ENCODE measurements at places on chromosomes 2 and 18. TPM values are rescaled to one million over a fixed set of nuclear protein-coding genes. Genes with fewer than 3 reads are reported as not detected.

DNA sequence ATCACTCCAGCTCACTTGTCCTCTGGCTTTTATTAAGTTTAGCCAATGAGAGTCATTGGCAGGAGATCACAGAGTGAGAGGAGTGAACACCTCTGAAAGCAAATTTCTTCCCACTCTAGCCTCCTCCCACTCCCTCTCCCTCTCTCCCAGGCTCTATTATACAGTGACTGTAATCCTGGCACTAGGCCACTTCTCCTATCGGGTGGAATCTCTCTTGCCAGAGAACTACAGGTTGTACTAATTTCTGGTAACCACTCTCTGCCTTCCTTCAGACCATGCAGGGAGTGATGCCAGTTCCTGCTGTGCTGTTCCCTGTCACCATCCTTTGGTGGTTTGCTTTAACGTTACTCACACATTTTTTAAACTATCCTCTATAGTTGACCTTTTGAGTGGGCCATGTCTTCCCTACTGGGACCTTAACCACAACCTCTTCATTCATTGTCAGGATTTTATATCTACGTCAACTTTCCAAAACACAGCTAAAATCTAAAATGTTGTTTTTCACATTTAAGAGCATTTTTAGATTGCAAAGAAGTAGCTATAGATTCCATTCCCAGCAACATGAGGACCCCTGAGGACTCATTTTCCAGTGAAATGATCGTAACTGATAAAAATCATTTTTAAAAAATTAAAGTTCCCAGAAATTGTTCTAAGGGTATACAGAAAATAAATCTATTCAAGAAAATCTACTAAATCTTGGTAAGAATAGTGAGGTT lies 217.1 kb downstream of the MREG start:
- no peaks in the 10 kb centered on the region for H3K4me1 ChIP-seq
- no peak overlapping the region for H3K27ac ChIP-seq
- no peaks in the 10 kb centered on the region for H3K27me3 ChIP-seq

DNA sequence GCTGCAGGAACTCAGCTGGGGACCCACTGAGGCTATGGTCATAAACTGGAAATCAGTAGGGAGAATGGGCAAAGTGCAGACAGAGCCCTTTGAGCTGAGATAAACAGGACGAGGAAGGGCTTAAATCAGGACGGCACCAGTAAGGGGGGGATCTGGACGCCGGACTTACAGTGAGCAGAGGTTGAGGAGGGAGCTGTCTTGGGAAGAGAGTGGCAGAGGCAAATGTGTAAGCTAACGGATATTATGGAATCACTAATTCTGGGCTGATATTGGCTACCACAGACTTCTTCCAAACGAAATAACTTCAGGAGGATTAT lies 539 bp downstream of the CYP27A1 start:
- H3K36me3 ChIP-seq = no peaks in the 10 kb centered on the region
- no peak for DNase-seq
- peak overlapping the region; percentile 79 for H3K4me3 ChIP-seq
- H3K27me3 ChIP-seq = peaks cover 30% of the 10 kb centered on the region

DNA sequence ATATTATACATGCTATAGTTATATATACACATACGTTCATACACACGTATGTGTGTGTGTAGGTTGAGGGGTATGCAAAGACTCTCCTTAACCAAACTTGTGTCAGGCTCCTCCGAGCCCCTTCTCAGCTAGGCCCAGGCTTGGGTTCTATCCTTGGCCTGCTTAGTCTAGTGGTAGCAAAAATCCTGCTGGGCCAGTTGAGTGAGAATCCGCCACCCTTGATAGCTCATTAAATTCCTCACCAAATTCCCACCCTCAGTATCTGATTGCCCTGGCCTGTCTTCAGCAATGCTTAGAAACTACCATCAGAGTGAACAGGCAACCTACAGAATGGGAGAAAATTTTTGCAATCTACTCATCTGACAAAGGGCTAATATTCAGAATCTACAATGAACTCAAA lies 126.5 kb downstream of the TSN start:
- H3K36me3 ChIP-seq = no peaks in the 10 kb centered on the region
- no peak overlapping the region for H3K27ac ChIP-seq
- no peaks in the 10 kb centered on the region for H3K27me3 ChIP-seq
- DNase-seq = no peak
- no peaks in the 10 kb centered on the region for H3K4me1 ChIP-seq

- H3K27ac ChIP-seq = no peak overlapping the region
- no peaks in the 10 kb centered on the region for H3K36me3 ChIP-seq
- no peaks in the 10 kb centered on the region for H3K4me1 ChIP-seq
- H3K4me3 ChIP-seq = no peak overlapping the region
These were observed 36.6 kb upstream of the PRLH start for GRCh38 chr2:237529452-237530402.

GRCh38 chr2:177448031-177448430 lies 55.5 kb downstream of the AGPS start:
- peaks cover 3% of the 10 kb centered on the region for H3K36me3 ChIP-seq
- no peak overlapping the region for H3K27ac ChIP-seq
- H3K4me1 ChIP-seq = no peaks in the 10 kb centered on the region
- no peaks in the 10 kb centered on the region for H3K27me3 ChIP-seq
- no peak overlapping the region for H3K4me3 ChIP-seq

GRCh38 chr2:49288902-49289700 lies 134.8 kb upstream of the FSHR start:
- no peaks in the 10 kb centered on the region for H3K4me1 ChIP-seq
- DNase-seq = no peak
- no peak overlapping the region for H3K4me3 ChIP-seq
- H3K36me3 ChIP-seq = no peaks in the 10 kb centered on the region
- no peaks in the 10 kb centered on the region for H3K27me3 ChIP-seq

DNA sequence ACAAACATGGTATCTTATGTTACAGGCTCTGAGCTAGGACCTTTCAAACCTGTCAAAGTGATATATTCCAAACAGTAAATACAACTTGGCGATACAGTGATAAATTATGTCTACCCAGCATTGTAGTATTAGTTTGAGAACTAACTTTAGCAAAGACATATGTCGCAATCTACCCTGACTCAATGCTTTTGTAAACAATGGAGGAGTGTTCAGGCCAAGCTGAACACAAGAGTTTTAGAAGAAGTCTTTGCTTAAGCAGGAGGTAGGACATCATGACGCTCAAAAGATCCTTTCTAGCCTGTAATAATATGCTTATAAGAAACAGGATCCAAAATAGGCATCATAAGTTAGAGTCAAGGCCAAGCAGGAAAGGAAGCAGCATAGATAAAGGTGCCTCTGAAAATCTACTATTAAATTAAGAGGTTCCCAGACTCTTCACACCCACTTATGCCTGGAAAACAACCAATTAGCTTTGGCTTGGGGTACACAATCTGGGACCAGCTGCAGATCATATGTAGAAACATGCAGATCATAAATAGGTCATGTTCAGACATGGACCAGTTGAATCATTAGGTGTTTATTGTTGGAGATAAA lies 132.5 kb downstream of the CSRNP3 start:
- no peak for DNase-seq
- H3K4me3 ChIP-seq = no peak overlapping the region
- no peak overlapping the region for H3K27ac ChIP-seq
- H3K4me1 ChIP-seq = no peaks in the 10 kb centered on the region
- no peaks in the 10 kb centered on the region for H3K36me3 ChIP-seq

GRCh38 chr18:48018851-48019250 lies 88.4 kb upstream of the SMAD2 start:
- no peaks in the 10 kb centered on the region for H3K27me3 ChIP-seq
- no peaks in the 10 kb centered on the region for H3K36me3 ChIP-seq
- no peak overlapping the region for H3K4me3 ChIP-seq
- no peak for DNase-seq
- no peak overlapping the region for H3K27ac ChIP-seq

GRCh38 chr18:77129150-77129551 lies 3.4 kb downstream of the MBP start:
- no peaks in the 10 kb centered on the region for H3K4me1 ChIP-seq
- H3K27ac ChIP-seq = no peak overlapping the region
- no peaks in the 10 kb centered on the region for H3K36me3 ChIP-seq

DNA sequence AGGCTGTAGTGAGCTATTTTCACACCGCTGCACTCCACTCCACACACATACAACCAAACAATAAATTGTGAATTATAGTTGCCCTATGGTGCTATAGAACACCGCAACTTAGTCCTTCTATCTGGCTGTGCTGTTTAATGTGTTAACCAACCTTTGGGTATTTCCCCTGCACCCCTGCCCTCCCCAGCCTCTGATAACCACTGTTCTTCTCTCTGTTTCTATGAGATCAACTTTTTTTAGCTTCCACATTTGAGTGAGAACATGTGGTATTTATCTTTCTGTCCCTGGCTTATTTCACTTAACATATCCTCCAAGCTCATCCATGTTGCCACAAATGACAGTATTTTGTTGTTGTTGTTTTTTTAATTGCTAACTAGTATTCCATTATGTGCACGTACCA lies 32.5 kb downstream of the TET3 start:
- no peaks in the 10 kb centered on the region for H3K4me1 ChIP-seq
- no peaks in the 10 kb centered on the region for H3K36me3 ChIP-seq
- H3K4me3 ChIP-seq = no peak overlapping the region
- DNase-seq = no peak
- no peak overlapping the region for H3K27ac ChIP-seq
- H3K27me3 ChIP-seq = no peaks in the 10 kb centered on the region

DNA sequence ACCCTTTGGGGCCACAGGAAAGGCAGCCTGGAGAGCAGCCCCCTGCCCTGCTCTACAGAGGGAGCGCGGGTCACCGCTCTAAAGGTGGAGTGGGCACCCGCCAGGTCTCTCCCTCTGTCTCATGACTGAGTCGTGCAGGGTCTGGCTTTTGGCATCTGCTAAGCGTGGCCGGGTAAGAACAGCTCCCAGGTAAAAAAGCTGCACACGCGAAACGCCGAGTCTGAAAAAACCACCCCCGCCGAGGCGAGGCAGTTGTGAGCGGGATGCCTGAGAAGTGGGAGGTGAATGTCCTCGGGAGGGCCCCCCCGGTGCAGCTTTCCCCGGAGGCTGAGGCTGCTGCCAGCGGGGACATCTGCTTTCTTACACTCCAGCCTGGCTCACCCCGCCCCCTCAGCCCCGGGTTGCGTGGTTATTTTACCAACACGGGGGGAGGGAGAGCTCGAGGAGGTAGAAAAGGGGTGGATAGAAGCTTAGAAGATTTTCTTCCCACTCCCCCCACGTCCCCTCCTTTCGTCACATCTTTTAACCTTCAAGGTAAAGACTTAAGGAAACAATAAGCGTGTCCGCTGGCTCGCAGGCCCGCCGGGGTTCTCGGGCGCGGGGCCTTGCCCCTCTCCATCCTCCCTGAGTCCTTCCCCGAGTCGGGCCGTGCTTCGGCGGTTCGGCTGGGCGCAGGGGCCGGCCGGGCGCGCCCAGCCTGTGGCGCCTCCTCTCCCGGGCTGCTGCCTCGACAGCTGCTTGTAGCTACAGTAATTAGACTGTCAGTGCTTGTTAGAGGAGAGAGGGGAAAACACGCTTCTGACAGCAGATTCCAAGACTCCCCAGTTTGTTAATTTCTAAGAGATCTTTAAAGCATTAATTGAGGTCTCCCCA lies 70.6 kb upstream of the PSMD14 start:
- H3K4me3 ChIP-seq = peak overlapping the region; percentile 52
- H3K27ac ChIP-seq = no peak overlapping the region
- peaks cover 3% of the 10 kb centered on the region for H3K4me1 ChIP-seq
- peak; percentile 69 for DNase-seq

GRCh38 chr2:85259101-85259590 lies 68.6 kb downstream of the TGOLN2 start:
- no peak for DNase-seq
- peak overlapping the region; percentile 43 for H3K27ac ChIP-seq
- H3K4me3 ChIP-seq = no peak overlapping the region
- H3K27me3 ChIP-seq = no peaks in the 10 kb centered on the region
- H3K4me1 ChIP-seq = peaks cover 58% of the 10 kb centered on the region

DNA sequence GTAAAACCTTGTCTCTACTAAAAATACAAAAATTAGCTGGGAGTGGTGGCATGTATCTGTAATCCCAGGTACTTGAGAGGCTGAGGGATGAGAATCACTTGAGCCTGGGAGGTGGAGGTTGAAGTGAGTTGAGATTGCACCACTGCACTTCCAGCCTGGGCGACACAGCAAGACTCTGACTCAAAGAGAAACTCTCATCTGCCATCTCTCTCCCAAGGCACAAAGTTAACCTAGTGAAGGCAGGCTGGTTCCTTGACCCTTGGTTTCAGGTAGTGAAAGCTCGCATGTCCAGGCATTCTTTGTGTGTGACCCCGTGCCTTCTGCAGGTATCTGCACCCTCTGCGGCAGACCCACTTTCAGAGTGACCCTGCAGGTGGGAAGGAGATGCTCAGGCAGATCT lies 100.0 kb downstream of the WDSUB1 start:
- no peaks in the 10 kb centered on the region for H3K36me3 ChIP-seq
- no peaks in the 10 kb centered on the region for H3K4me1 ChIP-seq
- no peaks in the 10 kb centered on the region for H3K27me3 ChIP-seq
- H3K4me3 ChIP-seq = no peak overlapping the region

GRCh38 chr2:28291811-28292440 lies 100.7 kb upstream of the FOSL2 start:
- no peaks in the 10 kb centered on the region for H3K4me1 ChIP-seq
- no peak for DNase-seq
- no peaks in the 10 kb centered on the region for H3K27me3 ChIP-seq
- H3K27ac ChIP-seq = no peak overlapping the region
- H3K4me3 ChIP-seq = no peak overlapping the region
- no peaks in the 10 kb centered on the region for H3K36me3 ChIP-seq

DNA sequence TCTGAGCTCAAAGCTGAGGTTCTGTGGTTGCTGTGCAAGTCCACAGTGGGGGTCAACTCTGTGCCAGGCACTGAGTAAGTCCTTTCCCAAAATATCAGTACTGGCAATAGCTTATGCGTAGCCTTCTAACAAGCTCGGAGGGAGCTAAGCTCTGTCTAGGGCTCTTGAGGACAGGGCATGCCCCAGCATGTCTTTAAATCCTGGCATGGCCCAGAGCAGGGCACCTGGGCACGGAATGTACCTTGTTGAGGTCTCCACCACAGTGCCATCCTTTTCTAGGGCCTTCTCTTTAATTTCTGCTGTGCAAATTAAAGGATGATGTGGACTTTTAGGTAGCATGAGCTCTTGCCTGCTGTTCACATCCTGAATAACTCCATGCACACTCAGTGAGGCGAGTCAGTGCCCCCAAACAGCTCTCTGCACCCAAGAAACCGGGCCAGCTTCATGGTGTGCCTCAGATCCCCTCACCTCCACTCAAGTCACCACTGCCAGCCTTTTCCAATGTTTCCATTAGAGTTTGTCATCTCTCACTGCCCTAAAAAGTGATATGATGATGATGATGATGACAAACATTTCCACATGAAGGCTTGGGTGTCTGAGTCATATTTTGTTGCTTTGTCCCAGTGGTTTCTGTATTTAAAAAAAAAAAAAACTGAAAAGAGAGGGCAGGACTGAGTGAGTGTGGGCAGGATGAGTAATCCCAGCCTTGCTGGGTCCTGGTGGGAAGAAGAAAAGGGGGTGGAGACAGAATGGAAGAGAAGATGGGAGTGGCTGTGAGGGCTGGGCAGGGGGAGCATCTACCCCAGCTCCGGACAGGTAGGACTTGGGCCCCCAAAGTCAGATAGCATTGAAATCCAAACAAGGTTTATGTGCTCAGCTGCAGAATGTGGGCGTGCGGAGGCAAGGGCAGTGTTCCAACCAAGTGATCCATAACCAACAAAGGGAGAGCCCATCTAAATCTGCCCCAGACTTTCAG lies 78.9 kb downstream of the ZBTB7C start:
- H3K4me1 ChIP-seq = peaks cover 6% of the 10 kb centered on the region
- H3K4me3 ChIP-seq = no peak overlapping the region
- no peaks in the 10 kb centered on the region for H3K36me3 ChIP-seq

Gene RBKS
- 1.1 TPM for total RNA-seq

Gene DSG3
- total RNA-seq = 0.07 TPM

Gene SERPINB10
- total RNA-seq = not detected

Gene TYMS
- 85.1 TPM for total RNA-seq

Gene NDC80
- total RNA-seq = 40.3 TPM

Gene REG3A
- total RNA-seq = not detected

Gene DSG2
- 138 TPM for total RNA-seq

Gene TPO
- not detected for total RNA-seq

Gene UPP2
- total RNA-seq = not detected

Gene COL5A2
- 24.2 TPM for total RNA-seq
